ENCODE measurements at places on chromosomes 2 and 18.

GRCh38 chr2:134601264-134601663, 117.5 kb downstream of the TMEM163 start:
- DNase-seq, result no peak

DNA sequence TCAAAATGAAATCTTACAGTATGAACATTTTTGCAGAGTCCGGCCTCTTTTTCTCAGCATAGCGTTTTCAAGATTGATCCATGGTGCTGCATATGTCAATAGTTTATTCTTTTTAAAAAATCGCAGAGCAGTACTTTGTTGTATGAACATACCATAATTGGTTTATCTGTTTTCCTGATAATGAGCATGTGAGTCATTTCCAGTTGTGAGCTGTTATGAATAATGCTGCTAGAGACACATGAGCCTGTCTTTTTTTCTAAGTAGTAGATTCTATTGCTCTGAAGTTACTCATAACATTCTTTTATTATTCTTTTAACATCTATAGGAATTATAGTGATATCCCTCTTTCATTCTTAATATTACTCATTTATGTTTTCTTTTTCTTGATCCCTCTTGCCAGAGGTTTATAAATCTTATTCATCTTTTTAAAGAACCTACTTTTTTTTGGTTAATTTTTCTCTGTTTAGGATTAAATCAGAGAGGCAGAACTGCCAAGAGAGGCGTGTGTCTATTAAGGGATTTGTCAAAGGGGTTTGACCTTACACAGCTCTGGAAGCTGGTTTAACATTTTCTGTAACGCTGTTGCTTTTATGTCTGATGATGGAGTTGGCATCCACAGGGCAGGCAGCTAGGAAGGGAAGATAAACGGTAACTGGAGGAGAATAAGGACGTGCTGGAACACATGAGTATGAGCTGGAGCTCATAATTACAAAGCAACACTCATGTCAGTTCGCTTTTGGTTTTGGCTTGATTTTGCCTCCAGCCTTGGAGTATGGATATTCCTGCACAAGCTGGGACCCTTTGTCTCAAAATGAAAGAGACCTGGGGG, 47.4 kb downstream of the MGAT5 start:
- DNase-seq, result no peak

DNA sequence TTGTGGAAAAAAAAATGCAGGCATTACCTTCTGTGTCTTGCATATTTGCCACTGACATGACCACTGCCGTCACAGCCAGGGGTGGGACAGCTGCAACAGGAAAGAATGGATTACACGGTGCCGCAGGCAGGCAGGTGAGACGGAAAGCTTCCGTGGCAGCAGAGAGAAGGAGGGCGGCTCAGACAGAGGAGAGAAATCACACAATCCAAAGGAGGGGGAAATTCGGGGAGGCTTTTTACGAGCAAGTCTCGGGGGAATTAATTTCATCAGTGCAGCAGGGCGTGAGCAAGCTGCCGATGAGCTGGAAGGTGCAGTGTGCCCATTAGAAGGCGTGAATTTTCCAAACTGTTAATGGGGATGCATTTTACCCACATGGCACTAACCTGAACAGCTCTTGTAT, 234.8 kb upstream of the PXDN start:
- no peak for DNase-seq

- no peak for DNase-seq
These were observed at the start of gene SLC4A5 for GRCh38 chr2:74343316-74343715. Gene SLC4A5 (minus strand): TSS chr2:74343416. CDS start chr2:74315023, 28,393 bp downstream.

GRCh38 chr2:219422952-219423534, 4.9 kb downstream of the DES start:
- DNase-seq, result no peak

GRCh38 chr18:13048061-13048595, 57.0 kb downstream of the CEP192 start:
- DNase-seq, result no peak

- no peak for DNase-seq
These were observed 293.6 kb downstream of the FSIP2 start for GRCh38 chr2:186032102-186032738.

- DNase-seq, result no peak
These were observed 103.0 kb downstream of the HNRNPLL start for GRCh38 chr2:38499548-38500282.

GRCh38 chr2:47655563-47655880, 127.4 kb upstream of the MSH6 start:
- DNase-seq, result no peak

GRCh38 chr18:56545464-56545863, 92.9 kb downstream of the TXNL1 start:
- no peak for DNase-seq

- DNase-seq, result peak; percentile 25
These were observed 2.1 kb downstream of the CTDP1 start for GRCh38 chr18:79681484-79682387.

GRCh38 chr18:23684515-23685197, 4.6 kb upstream of the LAMA3 start:
- no peak for DNase-seq

- no peak for DNase-seq
These were observed 4.6 kb upstream of the TEX51 start for GRCh38 chr2:126894082-126894481.

DNA sequence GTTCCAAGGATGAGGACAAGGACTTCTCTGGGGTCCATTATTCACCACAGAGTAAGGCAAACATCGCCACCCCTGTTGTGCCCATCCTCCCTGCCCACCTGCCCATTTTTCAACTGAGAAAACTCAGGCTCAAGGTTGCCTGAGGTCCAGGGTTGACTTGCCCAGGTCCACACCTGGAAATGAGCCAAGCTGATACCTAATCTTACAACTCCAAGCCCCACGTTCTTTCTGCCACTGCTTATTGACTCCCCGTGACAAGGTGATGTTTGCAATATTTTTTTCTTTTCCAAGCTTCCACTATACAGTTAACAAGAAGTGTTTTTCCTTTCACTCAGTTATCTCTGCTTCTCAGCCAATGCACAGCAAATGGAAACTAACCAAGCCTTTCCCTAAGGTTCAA, 39.0 kb downstream of the RNF152 start:
- DNase-seq, result no peak

DNA sequence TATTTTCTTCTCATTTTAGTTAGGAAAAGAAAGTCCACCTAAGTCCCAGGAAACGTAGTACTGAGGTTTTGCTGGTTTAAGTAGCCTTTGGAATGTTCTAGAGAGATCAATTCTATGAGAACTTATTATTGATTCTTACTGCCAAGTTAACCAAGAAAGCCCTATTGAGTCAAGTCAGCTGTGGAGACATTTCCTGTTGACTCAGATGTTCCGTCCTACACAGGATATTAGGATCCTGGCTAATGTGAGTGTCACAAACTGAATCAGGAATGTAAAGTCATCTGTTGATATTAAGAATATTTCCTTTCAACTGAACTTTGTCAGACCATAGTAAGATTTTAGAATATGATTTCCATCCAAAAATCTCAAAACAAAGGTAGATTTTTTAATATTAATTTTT, 654.3 kb downstream of the LRRTM4 start:
- no peak for DNase-seq

GRCh38 chr2:18501729-18502128, 58.7 kb downstream of the RDH14 start:
- DNase-seq, result no peak

GRCh38 chr2:143686585-143687164, 557.5 kb downstream of the ARHGAP15 start:
- no peak for DNase-seq

DNA sequence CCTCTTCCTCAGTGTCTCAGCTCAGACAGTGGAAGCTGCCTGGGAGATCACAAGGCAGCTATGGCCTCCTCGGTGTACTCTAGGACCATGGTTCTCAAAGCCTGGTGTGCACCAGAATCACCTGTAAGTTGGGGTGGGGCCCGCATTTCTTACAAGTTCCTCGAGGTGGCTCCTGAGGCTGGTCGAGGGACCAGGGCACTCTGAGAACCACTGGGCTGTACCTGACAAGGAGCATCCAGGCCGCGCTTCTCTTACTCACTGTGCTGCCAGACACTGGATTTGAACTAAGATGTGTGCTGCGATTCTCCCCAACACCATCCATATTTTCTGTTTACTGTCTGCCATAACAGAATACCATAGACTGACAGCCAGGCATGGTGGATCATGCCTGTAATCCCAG, 59.5 kb downstream of the DIPK1C start:
- no peak for DNase-seq

DNA sequence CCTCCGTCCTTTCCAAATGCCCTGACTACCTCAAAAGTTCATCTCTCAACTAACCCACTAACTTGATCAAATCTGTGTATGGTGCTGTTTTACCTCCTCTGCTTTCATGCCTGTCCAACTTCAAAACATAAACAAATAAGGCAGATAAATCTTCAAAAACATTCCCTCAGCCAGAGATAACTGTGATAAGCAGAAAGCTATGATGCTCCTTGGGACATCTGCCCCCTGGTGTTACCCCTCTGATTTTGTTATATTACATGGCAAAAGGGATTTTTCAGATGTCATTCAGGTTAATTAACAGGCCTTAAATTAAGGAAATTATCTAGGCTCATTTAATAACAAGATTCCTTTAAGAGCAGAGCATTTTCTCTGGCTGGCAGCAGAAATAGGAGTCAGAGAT, 810.8 kb upstream of the CHAC2 start:
- DNase-seq, result no peak

- DNase-seq, result peak; percentile 34
These were observed at the start of gene PRKCE for GRCh38 chr2:45651415-45652089. Gene PRKCE (plus strand): TSS chr2:45651675.

- no peak for DNase-seq
These were observed 11.8 kb downstream of the CELF4 start for GRCh38 chr18:37553633-37554398.

GRCh38 chr18:74291472-74291770, 342 bp downstream of the CYB5A start:
- DNase-seq, result no peak

- no peak for DNase-seq
These were observed 111.0 kb downstream of the B3GNT2 start for GRCh38 chr2:62306751-62307468.

GRCh38 chr18:3002732-3003131, 10.2 kb downstream of the LPIN2 start:
- no peak for DNase-seq

GRCh38 chr2:161384864-161385263, 31.2 kb upstream of the TBR1 start:
- DNase-seq, result no peak

GRCh38 chr2:103284750-103285149, 522.9 kb downstream of the TMEM182 start:
- no peak for DNase-seq

- no peak for DNase-seq
These were observed 183.0 kb downstream of the TCF4 start for GRCh38 chr18:55404832-55405465.

GRCh38 chr2:85222792-85223191, 89.6 kb downstream of the TCF7L1 start:
- DNase-seq, result no peak

- DNase-seq, result no peak
These were observed 18.3 kb downstream of the HS6ST1 start for GRCh38 chr2:128300151-128301020.

- DNase-seq, result no peak
These were observed 129.3 kb downstream of the HDAC4 start for GRCh38 chr2:239271471-239271870.

Measured in stimulated activated CD8-positive, alpha-beta memory T cell treated with anti-CD3 and anti-CD28 coated beads, Interleukin-7, amount 100 ng/mL, for 24 hours (primary cell).